ENCODE measurements at places on chromosomes 16 and 17.

DNA sequence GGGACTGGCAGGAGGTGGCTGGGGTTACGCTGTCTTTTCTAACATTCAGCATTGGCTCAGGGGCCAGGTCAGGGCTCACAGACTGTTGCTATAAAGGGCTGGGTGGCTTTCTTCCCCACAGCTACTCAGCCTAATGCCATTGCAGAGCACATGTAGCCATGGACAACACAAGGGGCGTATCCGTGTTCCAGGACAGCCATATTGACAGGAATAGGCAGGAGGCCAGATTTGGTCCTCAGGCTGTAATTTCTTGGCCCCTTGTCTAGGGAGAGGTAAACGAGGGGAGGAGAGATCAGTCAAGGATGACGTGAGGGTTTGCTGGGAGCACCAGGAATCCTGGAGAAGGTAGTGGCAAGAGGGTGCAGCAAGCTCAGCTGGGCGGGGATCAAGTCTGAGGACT is 21.2 kb upstream of the MYO15B start:
- DNase-seq, result no peak

GRCh38 chr16:89921702-89922476 is 1.3 kb upstream of the TUBB3 start:
- DNase-seq, result no peak

DNA sequence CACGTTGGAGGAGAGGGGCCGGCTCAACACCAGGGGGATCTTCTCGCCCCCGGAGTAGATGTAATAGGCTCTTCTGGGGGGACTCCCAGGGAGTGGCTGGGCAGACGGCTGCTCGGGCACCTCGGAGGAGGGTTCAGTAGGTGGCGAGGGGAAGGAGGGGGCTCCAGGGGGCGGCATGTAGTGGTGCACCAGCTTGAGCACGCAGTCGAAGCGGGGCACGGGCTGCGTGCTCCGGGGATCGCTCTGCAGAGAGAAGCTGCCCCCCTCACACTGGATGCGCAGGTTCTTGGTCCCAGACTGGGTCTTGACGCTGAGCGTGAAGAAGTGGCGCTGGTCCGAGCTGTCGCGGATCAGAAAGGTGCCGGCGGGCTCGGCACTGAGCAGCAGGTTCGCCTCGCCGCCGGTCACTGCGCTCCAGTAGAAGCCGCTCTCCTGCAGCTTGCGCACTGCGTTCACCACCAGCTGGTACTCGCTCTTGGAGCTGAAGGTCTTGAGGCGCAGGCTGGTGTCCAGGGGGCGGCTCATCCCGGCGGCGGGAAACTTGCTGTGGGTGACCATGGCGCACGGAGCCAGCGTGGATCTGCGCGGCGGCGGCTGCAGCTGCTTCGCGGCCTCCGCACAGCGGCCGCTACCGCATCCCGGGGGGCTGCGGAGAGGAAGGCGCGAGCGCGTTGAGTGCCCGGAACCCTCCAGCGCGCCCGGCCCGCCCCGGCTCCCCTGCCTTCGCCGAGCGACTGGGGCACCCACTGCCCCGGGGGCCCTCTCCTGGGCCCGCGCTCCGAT is 1.1 kb downstream of the SOCS3 start:
- no peak for DNase-seq

- DNase-seq, result no peak
Measured at GRCh38 chr17:44033861-44034408, 19.2 kb upstream of the TMEM101 start.

All from stimulated activated CD8-positive, alpha-beta memory T cell treated with anti-CD3 and anti-CD28 coated beads, Interleukin-4, amount 100 ng/mL, for 1 hour (primary cell).